Hematopoietic multipotent progenitor cell treated with erythropoietin and hydrocortisone succinate and interleukin-3 and kit ligand, for 15 days (in vitro differentiated cells): ENCODE measurements at places on chromosomes 5 and 9.

- no peak for DNase-seq
Measured at GRCh38 chr5:50564079-50564478, 102.4 kb upstream of the PARP8 start.

DNA sequence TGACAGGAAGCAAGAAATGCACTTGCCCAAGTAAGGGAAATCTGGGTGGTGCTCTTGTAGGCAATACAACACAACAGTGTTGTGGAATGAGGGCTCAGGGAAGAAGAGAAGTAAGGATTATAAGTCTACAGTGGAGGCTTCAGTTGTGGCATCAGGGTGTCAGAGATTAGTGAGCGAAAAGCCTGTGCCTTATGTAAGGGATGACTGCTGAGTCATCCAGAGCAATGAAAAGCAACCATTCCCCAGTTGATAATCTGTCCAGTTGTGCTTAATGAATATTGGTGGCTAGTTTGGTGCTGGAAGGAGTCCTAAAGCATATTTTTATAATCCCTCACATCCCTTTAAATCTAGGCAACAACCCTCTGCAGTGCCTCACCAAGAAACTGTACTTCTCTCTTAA is 42.0 kb downstream of the FBXO38 start:
- peak; percentile 36 for DNase-seq

- DNase-seq, result no peak
Measured at GRCh38 chr5:170520372-170520771, 16.6 kb downstream of the KCNIP1 start.

DNA sequence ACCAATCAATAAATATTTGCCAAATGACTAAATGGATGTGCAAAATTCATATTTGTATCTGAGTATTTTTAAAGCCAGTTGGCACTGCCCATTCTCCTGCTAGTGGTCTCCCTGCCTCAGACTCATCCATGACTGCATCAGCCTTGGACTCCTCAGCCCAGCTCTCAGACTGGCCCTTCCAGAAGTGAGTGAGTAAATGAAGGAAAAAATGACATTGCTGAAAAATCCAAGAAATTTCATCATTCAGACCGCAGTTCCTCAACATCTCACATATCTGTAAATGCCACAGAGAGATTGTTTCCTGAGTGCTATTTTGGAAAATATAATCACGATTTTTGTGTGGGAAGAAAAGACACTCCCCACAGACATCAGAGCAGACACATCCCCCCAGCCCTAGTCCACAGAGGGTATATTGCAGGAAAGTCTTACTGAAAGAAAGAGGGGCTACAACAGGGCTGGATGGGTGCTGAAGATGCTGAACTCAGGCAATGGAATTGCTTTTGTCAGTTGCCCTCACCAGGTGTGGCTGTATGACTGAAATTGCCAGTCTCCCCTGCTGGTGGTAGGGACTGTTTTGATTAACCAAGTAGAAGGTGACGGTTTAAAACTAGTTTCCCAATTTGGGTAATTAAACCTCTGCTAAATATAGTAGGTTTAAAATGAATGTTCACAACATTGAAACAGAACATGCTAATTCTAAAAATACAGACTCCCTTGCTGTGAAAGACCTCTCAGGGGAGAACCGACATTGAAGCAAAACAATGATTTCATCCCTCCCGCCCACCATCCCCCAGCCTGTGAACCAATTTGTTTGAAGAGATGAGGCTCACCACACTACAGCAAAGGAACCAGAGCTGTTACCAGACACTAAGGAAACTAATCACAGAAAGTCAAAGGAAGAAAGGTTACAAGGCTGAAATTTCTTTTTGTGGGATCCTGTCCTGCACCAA is 158.8 kb downstream of the DEPDC1B start:
- DNase-seq, result no peak

- DNase-seq, result no peak
Measured at GRCh38 chr9:134319306-134320125, 6.7 kb upstream of the RXRA start.

DNA sequence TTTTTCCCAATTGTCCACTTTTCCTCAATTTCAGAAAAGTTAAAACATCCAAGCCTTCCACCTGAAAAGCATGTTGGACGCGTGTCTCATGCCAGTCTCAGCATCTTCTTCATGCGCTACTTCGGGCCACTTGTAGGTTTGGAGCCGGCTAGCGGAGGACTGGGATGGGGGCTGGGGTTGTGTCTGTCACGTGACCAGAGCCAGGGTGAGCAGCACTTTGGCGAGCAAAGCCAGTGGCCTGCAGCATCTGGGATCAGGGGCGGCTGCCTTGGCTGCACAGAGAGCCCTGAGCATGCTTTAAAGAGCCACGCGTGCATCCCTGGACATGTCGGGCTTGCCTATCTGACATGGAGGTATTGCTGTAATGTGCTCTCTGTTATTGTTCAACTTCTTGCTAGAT is 41.2 kb downstream of the SLC6A3 start:
- DNase-seq, result no peak

DNA sequence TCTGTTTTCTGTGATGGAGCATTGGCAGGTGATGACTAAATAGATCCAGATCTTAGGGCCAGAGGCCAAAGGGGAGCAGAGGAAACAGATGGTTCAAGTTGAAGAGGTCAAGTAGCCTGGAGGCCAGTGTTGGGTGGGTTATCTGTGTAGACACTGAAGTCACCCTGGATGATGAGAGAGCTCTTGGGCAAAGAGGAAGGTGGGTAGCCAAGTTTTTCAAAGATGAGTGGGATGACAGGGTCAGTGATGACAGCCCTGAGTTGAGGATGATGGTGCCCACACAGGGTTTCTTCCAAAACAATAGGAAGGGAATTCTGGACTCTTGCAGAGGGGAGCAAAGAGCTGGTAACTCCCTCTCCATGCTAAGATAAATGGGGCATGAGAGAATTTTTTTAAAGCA is 76.6 kb downstream of the CD180 start:
- DNase-seq, result no peak

DNA sequence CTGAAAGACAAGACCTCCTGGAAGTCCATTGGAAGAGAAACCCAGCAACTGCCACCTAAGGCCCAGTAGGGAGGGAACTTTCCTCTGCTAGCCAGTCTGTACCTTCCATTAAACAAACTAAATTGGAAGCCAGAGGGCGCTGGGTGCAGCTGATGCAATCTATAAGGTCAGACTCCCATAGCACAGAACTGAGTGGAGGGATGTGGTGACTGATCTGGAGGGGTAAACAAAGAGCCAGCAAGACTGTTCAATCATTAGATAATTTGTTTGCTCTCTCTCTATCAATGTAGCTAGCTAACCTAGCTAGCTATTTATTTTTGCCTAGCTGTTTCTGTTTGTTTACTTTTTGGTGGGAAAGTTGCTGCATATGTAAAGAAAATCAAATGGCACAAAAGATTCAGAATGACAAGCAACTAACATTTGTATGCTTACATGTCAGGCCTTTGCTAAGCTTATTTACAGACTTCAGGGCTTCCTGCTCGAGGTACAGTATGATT is 291.8 kb upstream of the DAB2 start:
- no peak for DNase-seq

- no peak for DNase-seq
Measured at GRCh38 chr5:9878206-9878605, 248.1 kb upstream of the TAS2R1 start.

- no peak for DNase-seq
Measured at GRCh38 chr5:31100781-31101310, 92.6 kb upstream of the CDH6 start.

GRCh38 chr5:62621280-62621679 is 42.7 kb downstream of the LRRC70 start:
- DNase-seq, result no peak

- no peak for DNase-seq
Measured at GRCh38 chr5:97636766-97637165, 453.7 kb upstream of the RIOK2 start.

DNA sequence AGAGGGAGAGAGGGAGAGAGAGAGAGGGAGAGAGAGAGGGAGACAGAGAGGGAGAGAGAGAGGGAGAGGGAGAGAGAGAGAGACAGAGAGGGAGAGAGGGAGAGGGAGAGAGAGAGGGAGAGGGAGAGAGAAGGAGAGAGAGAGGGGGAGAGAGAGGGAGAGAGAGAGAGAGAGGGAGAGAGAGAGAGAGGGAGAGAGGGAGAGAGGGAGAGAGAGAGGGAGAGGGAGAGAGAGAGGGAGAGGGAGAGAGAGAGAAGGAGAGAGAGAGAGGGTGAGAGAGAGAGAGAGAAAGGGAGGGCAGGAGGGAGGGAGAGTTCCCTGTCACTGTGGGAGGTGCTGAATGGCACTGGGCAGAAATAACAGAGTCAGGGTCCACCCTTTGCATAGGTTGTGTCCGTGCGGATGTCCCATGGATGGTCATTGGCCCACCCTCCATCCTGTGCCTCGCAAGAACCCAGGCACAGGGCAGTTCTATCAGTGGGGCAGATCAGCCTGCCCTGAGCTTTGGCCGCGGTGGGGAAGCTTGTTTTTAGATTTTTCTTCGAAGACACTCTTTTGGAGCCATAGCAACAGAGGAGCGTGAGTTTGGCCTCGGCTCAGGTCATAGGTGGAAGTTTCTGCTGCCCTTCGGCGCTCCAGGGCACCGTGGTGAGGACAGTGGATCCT is 30.1 kb downstream of the ADAMTSL2 start:
- no peak for DNase-seq

- no peak for DNase-seq
Measured at GRCh38 chr5:43033841-43034590, 6.1 kb downstream of the ANXA2R start.

- DNase-seq, result no peak
Measured at GRCh38 chr9:71752928-71753327, 15.4 kb downstream of the CEMIP2 start.

GRCh38 chr5:109155625-109156024 is 254.1 kb downstream of the PJA2 start:
- DNase-seq, result no peak

- no peak for DNase-seq
Measured at GRCh38 chr9:7121055-7121454, 363.3 kb downstream of the KDM4C start.

DNA sequence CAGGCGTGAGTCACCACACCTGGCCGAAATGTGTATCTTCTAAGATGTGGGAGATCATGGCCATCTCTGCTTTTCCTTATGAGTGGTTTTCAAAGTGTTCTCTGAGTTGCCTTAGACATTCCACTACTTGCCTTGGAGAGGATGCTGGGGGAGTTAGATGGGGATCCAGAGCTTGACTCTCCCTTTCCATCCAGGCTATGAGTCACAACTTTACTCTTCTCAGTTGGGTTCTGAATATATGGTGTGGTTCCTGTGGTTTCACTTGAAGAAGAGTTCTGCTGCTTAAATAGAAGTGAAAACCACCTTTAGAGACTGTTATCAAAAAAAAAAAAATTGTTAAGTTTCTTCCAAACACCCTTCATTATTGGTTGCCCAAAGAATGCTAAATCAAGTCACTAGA is 217.6 kb downstream of the ZNF608 start:
- no peak for DNase-seq

GRCh38 chr5:84779186-84779585 is 394.5 kb upstream of the EDIL3 start:
- DNase-seq, result no peak

DNA sequence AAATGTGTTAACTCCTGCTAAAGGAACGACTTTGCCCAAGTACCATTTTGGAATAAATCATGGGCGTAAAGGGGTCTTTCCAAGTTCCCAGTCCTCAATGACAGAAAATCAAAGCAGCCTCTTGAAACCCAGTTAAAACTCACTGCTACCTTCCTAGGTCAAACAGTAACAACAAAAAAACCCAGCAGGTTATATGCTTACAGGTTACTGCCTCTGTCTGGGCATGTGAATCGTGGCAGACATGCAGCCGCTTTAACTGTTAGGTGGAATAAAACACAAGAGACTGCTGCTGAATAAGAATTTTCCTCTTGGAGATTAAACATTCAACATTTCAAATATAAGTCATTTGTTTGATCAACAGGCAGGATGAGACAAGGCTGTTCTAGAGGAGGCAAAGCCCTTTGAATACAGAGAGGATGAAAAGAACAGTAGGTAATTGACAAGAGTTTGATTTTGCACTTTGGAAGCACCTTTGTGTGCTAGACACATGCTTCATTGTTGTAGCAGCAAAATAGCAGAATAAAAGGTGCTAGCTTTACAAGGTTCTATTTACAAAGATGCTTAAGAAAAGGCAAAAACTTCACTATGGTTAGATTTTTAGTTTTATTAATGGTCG is 319.4 kb downstream of the NDUFS4 start:
- DNase-seq, result no peak

DNA sequence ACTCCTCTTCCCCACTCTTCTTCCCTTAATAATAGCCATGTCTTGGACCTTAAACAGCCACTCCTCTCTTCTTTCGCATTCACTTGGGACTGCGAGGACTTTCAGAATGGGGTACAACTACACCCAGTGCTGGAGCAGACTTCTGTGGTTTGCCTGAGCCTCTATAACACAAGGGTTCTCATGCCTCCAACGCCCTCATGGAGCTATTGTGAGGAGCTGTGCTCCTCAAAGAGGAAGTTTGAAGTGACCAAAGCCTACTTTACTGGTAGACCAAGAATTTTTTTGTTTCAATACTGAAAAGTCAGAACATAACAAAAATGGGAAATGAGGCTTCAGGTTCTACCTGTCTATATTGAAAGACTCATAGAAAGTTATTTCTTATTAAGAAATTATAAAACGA is 316.4 kb downstream of the PIK3R1 start:
- no peak for DNase-seq

GRCh38 chr5:60690326-60690725 is 9.6 kb downstream of the DEPDC1B start:
- DNase-seq, result no peak

DNA sequence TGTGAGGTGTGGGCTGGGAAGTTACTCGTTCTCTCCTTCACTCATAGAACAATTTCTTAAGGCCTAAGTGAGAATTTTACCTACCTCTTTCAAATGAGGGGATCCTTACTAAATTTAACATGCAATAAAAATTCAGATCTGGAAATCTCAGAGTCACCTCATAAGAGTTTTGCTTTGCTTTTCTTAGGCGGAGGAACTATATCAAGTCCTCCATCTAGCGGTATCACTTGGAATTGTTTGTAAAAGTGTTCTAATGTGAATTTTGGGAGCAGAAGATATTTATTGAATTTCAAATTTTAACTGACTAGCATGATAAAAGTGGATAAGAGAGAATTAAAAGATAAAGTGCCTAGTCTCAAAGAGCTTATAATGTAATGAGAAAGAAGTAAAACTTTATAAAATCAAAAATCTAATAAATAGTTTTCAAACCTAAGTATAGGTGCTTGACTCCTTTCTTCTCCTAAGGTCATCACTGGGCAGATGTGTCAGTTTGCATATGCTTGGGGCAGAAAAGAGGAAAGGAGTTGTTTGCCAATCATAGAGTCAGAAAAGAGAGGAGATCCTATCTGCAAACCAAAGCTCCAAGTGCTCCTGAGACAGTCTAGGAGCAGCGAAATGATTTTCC is 145.7 kb upstream of the DAB2 start:
- DNase-seq, result no peak
